ENCODE measurements at places on chromosomes 11 and 22. TPM values are rescaled to one million over a fixed set of nuclear protein-coding genes. Genes with fewer than 3 reads are reported as not detected.

DNA sequence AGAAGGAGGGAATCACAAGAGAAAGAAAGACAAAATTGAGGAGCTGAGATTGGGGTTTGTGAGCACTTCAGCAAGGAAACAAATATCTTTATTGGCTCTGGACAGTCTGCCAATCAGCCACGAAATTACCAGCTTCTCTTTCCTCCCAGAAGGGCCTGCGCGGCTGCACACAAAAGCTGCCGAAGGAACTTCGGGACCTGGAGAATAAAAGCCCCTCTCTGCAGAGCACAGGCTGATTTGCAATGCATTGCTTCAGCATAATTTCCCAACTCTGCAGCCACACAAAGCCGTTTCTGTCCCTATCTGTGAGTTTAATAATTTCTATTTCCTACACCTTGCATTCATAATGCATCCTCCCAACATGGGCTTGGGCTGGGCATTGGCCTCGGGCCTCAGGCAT, 522.6 kb downstream of the BUD13 start:
- no peaks in the 10 kb centered on the region for H3K27me3 ChIP-seq
- H3K36me3 ChIP-seq, result no peaks in the 10 kb centered on the region
- H3K4me1 ChIP-seq, result no peaks in the 10 kb centered on the region
- no peak overlapping the region for H3K27ac ChIP-seq

DNA sequence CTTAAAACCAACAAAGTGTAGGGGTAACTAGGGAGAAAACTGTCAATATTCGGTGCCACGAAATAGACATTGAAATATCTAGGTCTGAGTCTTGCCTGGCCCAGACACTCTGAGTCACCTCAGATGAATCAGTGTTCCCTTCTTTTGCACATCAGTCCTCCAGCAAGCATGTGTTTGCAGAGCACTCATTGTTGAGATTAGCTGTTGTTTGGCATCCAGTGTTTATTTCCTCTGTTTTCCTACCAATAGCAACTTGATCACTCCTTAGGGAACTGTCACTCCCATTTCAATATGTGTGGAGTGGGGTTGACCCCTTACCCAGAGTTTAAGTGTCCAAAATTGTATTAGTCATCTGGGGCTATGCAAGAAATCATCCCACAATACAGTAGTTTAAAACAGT, 4.7 kb upstream of the ASCC2 start:
- H3K27ac ChIP-seq, result no peak overlapping the region
- DNase-seq, result no peak
- H3K36me3 ChIP-seq, result no peaks in the 10 kb centered on the region
- peaks cover 6% of the 10 kb centered on the region for H3K4me1 ChIP-seq
- no peaks in the 10 kb centered on the region for H3K27me3 ChIP-seq

- DNase-seq, result no peak
- H3K36me3 ChIP-seq, result no peaks in the 10 kb centered on the region
- no peak overlapping the region for H3K27ac ChIP-seq
- H3K4me3 ChIP-seq, result no peak overlapping the region
- no peaks in the 10 kb centered on the region for H3K4me1 ChIP-seq
These were observed 193.1 kb downstream of the DSCAML1 start for GRCh38 chr11:117603932-117604331.

Gene HNRNPUL2
- 43.2 TPM for total RNA-seq

GRCh38 chr11:127972816-127973215, 614.5 kb downstream of the ETS1 start:
- H3K27me3 ChIP-seq, result no peaks in the 10 kb centered on the region
- H3K36me3 ChIP-seq, result no peaks in the 10 kb centered on the region
- H3K27ac ChIP-seq, result no peak overlapping the region
- H3K4me1 ChIP-seq, result no peaks in the 10 kb centered on the region

- H3K27ac ChIP-seq, result no peak overlapping the region
- no peaks in the 10 kb centered on the region for H3K36me3 ChIP-seq
- DNase-seq, result no peak
- no peaks in the 10 kb centered on the region for H3K27me3 ChIP-seq
- H3K4me3 ChIP-seq, result no peak overlapping the region
- no peaks in the 10 kb centered on the region for H3K4me1 ChIP-seq
These were observed 271.2 kb downstream of the DLG2 start for GRCh38 chr11:85355921-85356320.

Measured in upper lobe of left lung (tissue), 6 donors.